Naive thymus-derived CD8-positive, alpha-beta T cell (primary cell): ENCODE measurements at places on chromosomes 2 and 18. TPM values are rescaled to one million over a fixed set of nuclear protein-coding genes. Genes with fewer than 3 reads are reported as not detected.
A peak's percentile ranks its signal among the peaks of the same experiment; 100 is the strongest.

DNA sequence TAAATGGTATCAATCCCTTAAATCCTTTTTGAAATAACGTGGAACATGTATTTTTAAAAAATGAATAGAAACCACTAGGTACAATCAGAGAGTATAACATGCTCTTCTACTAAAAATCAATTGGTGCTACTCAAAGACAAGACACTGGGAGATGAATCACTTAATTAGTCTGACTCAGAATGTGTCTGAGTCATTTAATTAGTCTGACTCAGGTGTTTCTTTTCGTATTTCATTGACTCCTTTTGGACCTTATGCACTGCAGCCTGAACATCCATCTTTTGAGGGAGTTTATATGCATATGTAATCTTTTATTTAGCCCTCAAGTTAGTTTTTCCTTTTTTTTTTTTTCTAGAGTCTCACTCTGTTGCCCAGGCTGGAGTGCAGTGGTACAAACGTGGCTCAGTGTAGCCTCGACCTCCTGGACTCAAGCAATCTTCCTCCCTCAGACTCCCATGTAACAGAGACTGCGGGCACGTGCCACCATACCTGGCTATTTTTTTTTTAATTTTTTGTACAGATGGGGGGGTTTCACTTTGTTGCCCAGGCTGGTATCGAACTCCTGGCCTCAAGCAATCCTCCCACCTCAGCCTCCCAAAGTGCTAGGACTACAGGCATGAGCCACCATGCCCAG, 26.5 kb downstream of the PPP4R3B start:
- DNase-seq: no peak

- no peak for DNase-seq
Observed at GRCh38 chr2:240528406-240529040, 29.3 kb downstream of the ANKMY1 start.

DNA sequence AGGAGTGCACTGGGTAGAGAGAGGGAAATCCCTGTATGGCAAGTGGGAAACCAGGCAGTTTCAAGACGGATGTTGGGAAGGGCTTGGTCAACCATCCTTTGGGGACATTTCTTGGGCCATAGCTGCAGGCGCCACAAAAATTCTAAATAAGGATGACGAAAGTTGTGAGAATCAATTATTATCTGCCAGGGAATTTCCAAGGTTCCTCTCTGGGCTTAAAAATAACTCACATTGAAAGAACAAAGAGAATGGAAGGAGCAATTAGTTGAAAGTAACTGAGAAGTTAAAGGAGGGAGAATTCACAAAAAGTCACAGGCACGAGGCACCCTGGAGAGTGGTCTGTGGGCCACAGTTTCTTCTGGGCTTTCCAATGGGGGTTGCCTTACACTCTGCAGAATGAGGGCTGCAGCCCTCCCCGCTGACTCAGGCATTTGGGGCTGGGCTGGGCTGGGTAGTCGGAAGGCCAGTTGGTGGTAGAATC, 195.7 kb downstream of the SMAD7 start:
- DNase-seq: no peak

- no peak for DNase-seq
Observed at GRCh38 chr2:34069604-34070003, 470.5 kb upstream of the FAM98A start.

DNA sequence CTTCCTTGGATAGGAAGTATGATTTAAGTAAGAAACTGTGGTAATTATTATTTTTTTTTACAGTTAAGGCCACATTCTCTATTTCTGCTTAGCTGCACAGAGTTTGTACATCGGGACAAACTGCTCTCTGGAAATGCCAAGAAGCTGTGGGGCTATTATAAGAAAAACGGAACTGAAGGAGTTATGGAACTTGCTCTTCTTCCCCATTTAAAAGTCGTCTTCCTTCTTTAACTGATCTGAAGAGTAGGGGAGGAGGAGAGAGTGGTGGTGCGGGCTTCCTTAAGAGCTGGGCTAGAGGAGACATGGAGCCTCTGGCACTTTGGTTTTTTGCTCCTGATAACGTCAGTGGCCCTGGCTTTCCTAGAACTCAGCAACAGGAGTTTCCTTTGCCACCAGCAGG, 54.4 kb downstream of the RAB31 start:
- DNase-seq: no peak

DNA sequence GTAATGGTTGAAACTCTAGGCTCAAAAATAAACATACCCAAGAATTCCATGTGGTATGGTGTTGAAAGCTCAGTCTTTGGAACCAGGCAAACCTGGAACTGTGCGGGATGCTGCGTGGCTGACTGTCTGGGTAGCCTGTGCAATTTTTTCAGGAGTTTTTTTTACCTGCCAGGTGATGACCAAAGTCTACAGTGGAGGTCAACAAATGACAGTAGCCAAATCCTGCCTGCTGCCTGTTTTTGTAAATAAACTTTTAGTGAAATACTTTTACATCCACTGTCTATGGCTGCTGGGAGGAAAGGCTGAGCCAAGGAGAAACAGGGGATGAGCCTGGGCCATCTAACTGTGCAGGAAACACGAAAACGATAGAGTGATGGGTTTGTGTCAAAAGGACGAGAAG, 240.6 kb downstream of the PIEZO2 start:
- no peak for DNase-seq

DNA sequence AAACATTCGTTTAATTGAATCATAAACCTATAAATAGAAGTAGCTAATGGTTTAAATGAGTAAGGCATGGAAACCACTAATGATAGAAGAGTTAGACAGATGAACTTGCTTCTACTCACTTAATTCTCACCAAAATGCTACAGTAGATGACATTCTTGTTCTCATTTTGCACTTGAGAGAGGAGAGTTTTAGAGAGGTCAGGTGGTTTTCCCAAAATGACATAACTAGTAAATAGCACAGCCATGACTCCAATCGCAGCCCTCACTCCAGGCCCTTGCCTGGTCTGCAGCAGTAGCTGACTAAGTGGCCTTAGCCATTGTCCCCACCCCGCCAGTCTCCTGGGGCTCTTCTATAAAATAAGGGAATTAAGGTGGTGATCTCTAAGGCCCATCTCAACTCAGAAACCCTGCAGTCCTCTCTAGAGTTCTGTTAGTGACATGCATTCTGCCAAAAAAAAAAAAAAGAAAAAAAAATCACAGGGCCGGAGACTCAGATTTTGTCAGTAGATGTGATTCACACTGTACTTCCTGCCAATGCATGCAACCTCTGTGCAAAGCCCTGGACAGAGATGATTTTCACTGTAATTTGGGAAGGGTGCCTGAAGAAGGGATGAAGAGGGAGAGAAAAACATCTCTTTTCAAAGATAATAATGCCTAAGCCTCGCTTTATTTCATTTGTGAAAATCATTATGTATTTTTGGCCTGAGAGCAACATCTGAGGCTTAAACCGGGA, 221.8 kb downstream of the ANAPC1 start:
- DNase-seq: no peak

DNA sequence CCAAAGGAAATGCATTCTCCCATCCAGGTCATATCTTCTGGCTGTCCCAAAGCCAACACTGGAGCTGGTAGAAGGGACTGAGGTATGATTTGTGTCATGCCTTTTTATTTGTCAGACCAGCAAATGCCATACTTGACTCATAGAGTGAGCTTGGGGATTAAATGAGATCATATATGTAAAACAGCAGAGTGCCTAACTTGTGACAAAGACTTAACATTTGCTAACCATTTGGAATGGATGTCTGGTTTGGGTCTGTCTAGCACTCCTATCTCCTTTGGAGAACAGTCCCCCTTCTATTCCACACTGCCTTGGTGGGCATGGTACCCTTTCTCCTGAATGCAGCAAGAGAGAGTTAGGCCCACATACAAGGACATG, 128.5 kb upstream of the LGALSL start:
- no peak for DNase-seq

DNA sequence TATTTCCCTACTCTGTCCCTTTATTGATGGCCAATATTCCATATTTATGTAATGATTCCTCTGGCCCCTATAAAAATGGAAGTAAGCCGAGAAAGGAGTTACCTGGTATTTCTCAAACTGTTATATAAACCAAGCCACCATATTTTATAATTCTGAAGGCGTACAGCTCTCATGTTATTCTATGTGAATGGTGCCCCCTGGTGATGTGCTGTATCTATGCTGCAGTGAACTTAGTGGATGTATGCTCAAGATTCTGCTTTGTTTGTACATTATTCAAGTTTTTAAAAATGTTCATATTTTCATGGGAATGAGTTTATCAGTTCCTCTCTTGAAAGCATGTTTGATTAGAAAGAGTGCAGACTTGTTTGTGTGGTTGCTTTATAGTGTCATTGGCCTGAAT, 194.5 kb upstream of the LRRTM1 start:
- DNase-seq: no peak

DNA sequence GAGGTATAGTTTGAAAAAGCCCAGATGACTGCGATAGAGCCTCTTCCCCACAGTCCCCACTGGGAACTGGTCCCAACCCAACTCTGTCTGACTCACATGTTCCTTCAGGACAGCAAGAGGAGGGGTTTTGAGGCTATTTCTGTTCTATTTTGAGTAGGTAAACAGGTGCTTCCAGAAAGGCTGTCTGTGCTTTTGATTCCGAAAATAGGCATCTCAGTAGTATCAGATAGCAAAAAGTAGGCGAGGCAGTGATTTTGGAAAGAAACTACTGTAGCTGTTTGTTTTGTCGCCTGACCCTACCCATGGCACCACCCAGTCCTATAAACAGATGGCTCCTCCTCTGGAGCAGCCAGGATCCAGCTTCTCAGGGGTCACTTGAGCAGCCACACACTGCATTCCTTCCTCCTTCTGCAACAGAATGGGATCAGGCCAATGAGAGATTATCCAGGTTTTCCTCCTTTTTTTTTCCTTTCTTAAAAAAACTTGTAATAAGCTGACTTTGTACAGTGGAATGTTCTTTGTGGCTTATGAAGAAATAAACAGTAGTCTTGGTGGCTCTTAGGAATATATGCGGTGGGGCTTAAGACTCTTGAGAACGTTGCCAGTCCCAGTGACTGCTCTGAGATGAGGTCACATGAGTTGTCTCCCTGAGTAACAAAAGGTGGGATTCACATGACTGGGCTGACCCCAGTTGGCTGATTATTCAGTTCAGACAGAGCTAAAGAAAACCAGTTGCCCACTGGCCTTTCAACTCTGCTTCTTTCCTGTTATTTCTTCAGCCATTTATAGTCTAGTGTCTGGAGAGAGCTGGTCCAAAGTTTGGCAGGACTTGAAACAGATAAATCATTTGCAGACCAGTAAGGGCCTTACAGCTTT, 98.6 kb downstream of the KCNS3 start:
- no peak for DNase-seq

- DNase-seq: no peak
Observed at GRCh38 chr2:234993541-234993981, 41.7 kb downstream of the SH3BP4 start.

GRCh38 chr2:128791985-128792320, 473.3 kb upstream of the HS6ST1 start:
- no peak for DNase-seq

- no peak for DNase-seq
Observed at GRCh38 chr2:44120428-44120827, 48.2 kb upstream of the PPM1B start.

GRCh38 chr2:46811379-46812310, 104.0 kb downstream of the MCFD2 start:
- no peak for DNase-seq

- no peak for DNase-seq
Observed at GRCh38 chr2:127622561-127623387, 23.2 kb upstream of the GPR17 start.

DNA sequence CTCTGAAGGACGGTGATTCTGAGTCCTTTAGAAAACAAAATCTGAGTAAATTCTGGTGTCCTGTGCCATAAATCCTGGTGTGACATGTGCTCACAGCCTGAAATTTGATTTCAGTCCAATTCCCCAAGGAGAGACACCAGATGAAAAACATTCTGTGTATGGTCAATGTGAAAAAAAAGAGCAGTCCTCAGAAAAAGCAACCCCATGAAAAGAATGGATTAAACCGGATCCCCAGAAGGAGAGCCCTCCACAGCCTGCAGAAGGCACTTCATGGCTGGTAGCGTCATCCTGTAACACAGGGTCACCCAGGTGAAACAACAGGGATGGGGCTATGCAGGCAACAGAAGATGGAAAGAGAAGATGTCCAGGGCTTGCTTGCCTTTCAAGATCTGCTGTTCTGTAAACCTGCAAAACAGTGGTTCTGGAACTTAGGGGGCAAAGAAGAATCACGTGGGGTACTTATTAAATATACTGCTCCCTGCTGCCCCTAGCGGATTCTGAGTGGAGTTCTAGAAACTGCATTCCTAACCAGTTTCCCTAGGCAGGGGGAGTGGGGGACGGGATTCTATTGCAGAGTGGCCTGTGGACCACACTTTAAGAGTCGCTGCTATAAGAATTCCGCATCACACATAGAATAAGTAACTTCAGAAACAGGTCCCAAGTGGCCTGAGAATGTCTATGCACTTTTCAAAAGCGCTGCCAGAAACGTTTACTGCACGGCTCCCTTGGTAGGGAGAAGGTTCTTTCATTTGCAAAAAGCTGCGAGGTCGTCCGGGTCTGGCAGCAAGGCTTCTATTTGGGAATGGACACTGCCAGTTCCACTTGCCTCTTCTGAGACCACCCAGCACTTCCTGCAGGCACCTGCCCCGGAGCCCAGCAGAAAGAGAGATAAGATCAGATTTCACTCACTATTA, 118.9 kb upstream of the ARL5A start:
- DNase-seq: peak; percentile 9

GRCh38 chr2:29990129-29990528, 68.7 kb upstream of the ALK start:
- DNase-seq: no peak

DNA sequence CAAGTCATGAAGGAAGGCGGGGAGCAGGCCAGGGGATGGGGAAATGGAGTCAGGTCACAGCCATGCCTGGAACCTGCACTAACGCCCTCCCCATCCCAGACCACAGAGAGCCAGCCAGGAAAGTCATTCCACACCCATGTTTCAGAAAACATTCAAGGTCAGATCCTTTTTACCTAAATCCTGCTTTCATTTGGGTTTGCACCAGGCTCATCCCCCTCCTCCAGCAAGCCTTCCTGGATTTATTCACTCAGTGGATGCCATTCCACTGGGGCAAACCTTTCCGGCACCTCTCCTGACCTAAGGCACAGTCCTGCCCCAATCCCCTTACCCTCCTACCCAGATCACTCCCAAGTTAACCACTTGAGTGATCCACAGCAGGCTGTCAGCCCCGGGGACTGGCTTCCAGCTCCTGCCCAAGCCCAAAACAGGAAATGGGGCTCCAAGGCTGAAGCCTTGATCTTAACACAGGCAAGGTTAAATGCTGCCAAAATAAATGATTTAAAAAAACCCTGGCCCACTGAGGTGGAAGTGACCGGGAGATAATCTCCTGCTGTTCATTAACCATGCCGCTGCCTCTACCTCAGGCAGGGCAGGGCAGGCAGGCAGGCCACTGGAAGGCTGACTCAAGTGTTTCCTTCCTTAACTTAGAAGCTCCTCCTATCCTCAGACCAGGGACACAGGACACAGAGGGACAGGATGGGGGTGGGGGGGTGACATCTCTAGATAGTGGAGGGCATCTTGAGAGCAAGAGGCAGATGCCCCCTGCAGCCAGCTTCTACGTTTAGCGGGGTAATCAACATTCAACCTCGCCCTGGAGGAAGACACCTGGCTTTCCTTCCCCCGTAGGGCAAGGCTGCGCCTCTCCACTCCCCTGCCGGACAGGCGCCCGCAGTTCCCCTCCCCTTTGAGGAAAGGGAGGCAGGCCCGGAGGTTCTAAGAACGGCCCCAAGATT, 1.4 kb downstream of the RAB11FIP5 start:
- DNase-seq: no peak

FOXI3 gene
- not detected for total RNA-seq

CAPN14 gene
- total RNA-seq: 0.65 TPM

GPR39 gene
- not detected for total RNA-seq

NXPH2 gene
- total RNA-seq: not detected

AKAIN1 gene
- total RNA-seq: not detected

LDLRAD4 gene
- 52.9 TPM for total RNA-seq

REG1B gene
- total RNA-seq: not detected

PLB1 gene
- not detected for total RNA-seq

ZNF2 gene
- total RNA-seq: 4.0 TPM

TNFAIP6 gene
- total RNA-seq: not detected
